ENCODE measurements at places on chromosomes 5 and 9.

DNA sequence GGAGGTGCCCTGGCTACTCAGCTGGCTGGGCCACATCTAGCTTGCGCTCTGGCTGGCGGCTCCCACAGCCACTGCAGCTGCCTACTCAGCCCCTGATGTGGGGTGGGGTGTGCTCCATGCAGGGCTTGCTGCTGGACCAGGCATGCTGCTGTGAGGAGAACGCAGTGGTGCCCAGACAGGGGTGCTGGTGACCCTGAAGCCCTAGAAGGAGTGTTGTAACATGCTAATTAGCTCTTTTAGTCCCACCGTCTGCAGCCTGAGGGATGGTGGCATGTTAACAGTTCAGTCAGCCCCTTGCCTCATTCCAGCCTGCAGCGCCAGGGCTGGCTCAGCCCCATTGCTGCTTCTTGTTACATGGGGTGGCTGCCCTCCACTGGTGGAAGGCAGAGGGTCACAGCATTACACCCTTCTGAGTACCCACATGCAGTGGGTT, 642.3 kb downstream of the DMRTA1 start:
- DNase-seq, result no peak

GRCh38 chr5:139652788-139653241, 4.7 kb downstream of the CXXC5 start:
- DNase-seq, result no peak

- no peak for DNase-seq
These were observed 251.6 kb downstream of the NTRK2 start for GRCh38 chr9:84921175-84921574.

DNA sequence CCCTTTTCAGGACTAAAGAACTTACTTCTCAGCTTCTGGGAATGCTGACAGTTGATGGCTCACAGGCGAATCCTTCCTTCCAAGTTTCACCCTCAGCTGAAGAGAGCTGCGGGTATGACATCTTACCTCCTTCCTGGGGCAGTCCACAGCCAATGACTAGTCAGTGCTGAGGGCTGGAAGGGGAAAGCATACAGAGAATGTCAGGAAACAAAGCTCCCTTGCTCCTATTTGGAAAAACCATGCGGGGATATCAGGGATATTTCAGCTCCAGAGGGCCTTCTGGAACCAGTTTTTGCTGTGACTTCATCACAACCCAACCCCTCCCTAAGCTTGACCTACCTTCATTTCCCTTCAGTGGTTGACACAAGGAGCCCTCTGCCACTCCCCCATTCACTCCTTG, 15.7 kb downstream of the FTMT start:
- no peak for DNase-seq

DNA sequence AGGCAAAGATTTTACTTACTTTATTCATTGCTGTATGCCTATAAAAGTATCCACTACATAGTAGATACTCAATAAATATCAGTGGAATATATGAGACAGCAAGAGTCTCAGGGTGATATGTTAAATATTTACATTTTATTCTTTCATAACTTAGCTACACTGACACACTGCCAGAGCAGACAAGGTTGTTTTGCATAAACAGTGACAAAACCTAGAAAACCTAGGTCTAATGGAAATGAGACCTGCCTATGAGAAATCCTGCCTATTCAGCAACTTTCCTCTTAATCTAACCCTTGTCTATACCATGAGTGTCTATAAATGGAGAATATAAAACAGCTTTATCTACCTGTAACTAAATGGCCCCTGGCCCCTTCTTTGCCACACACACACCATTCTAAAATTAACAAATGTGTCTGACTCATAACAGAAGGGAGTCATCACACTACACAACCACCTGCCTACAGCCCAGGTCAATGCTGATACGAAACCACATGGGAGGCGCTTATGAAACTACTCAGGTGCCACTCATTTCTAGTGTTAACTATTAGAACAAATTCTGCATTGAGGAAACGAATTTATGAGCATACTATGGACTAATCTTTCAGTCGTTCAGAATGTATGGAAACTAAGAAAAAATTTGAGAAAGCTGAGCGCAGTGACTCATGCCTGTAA, 60.3 kb downstream of the UBAP2 start:
- no peak for DNase-seq

Data from HL-60 (cell line).